AG09319 (cell line): ENCODE measurements at places on chromosomes 1 and 21.

DNA sequence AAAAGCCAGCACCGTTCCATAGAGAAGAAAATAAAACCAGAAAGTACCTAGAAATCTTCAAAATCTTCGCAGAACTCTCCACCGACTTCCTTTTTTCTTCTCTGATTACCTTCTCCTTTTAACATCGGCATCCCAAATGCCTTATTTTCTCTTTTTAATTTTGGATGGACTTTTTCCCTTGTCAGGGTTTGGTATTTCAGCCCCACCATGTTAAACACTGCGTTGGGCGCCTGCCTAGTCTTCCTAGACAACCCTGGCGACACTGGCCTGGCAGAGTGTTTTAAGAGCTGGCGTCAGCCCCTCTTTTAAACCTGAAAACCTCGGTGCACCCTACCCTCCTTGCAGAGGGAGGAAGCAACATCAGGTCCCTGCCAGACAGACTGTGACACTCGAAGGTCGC lies 66.0 kb upstream of the EFHD2 start:
- no peak for DNase-seq

DNA sequence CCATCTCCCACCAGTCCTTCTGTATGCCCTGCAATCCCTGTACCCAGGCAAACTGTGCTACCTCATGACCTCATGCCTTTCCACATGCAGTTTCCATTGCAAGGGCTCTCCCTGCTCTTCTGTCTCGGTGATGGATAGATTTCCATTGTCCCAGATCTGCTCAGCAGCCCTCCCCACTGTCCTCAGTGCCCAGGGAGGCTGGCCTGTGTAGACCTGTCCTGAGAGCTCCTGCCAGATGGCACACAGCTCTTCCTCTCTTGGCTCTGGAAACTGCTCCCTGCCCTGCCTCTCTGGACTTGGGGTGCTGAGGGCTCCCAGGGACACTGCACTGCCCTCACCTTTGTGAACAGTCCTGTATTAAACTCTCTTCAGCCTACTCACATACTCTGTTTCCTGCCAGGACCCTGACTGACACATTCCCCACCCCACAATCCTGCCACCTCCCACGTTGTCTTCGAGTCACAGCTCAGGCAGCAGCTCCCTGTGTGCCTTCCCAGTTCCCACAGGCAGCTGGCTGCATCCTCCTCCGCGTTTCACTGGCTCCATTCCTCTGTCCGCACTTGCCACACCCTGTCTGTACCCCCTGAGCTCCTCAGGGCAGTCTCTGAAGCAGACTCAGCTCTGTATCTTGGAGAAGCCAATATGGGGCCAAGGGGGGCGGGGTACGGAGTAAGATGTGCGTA lies 57.0 kb downstream of the SPATA46 start:
- DNase-seq = no peak

DNA sequence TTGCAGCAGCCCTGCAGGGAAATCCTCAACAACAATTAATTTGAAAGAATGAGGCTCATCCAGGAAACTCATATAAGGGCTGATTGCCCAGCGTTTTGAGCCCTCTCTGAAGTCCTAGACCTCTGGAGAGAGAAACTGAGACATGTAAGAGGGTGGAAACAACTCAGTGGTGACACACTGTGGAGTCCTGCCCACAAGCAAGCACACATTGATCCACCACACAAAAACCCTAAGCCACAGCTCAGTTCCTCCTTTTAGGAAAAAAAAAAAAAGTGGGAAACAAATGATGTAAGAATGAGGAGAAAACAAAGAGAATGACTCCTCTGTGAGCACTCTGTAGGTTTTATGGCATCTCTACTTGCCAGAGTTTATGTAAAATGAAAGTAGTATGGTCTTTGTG lies 22.9 kb upstream of the PLA2G5 start:
- DNase-seq = no peak

- DNase-seq = no peak
Observed at GRCh38 chr1:168206111-168206510, 19.7 kb upstream of the SFT2D2 start.

DNA sequence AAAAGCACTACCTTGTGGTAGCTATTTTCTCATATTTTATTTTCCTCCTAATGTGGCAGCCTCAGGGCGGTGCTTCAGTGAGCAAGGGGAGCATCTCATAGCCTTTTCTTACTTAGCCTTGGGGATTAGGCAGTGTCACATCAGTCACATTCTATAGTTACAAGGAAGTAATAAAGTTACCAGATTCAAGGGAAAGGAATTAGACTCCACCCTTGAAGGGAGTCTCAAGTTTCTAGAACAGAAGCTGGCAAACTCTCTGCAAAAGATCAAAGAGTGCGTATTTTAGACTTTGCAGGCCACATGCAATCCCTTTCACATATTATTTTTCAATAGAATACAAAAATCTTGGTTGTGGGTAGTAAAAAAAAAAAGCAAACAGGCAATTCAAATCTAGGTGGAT lies 350.4 kb downstream of the AMY1C start:
- DNase-seq = no peak

- DNase-seq = no peak
Observed at GRCh38 chr1:166184012-166184411, 17.2 kb upstream of the FAM78B start.

- DNase-seq = no peak
Observed at GRCh38 chr1:30524840-30525617, 198.4 kb downstream of the MATN1 start.

GRCh38 chr1:155086128-155086741 lies 7.6 kb downstream of the EFNA3 start:
- no peak for DNase-seq

DNA sequence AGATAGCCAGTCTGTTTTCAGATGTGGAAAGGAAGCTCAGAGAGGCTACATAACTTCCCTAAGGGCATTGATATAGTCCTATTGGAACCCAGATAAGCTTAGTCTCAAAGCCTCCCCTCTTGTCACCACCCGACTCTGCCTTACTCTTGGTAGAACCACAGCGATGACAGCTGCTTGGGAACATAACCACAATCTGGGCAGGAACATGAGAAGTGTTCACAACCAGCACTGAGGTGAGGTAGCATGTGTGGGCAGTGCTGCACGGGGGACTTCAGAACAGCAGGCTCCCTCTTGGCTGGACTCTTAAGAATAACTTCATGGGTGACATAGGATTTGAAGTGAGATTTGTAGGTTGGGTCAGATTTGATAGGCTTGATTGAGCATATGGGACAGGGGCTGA lies 9.3 kb upstream of the S100A10 start:
- DNase-seq = no peak

GRCh38 chr1:3016641-3017439 lies 4.4 kb upstream of the ACTRT2 start:
- DNase-seq = no peak

GRCh38 chr1:15328351-15329103 lies 81.2 kb upstream of the EFHD2 start:
- DNase-seq = no peak

DNA sequence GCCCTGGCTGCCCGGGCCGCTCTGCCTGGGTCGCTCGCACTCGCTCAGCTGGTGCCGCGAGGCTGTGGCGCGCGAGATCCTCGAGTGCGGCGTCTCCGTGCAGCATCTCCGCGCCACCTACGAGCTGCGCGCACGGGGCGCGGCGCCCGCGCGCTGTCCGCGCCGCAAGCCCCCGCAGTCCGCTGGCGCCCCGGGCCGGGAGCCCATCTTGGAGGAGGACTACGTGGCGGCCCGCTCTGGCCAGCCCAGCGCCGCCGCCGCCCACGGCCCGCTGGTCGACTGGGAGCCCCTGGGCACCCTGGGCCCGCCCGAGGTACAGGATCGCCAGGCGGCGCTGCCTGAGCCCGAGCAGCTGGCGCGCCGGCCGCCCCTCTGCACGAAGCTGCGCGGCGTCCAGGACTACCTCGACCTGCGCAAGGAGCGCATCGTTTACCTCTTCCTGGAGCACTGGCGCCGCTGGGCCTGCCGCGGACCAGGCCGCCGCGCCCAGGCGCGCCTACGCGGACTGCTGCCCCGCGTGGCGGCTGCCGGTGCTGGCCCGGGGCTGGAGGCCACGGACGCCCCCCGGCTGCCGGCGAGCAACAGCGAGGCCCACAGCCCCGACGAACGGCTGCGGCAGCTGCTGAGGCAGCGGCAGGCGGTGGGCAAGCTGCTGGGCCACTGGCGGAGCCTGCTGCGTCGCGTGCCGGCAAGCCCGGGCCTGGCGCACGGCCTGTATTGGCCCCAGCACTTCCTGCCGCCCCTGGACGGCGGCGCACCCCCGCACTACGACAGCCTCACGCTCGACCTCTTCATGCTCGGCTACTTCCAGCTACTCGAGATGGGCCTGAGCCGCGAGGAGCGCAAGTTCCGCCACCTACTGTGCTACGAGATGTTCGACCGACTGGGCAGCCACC lies 10.9 kb downstream of the TNFRSF25 start:
- no peak for DNase-seq

DNA sequence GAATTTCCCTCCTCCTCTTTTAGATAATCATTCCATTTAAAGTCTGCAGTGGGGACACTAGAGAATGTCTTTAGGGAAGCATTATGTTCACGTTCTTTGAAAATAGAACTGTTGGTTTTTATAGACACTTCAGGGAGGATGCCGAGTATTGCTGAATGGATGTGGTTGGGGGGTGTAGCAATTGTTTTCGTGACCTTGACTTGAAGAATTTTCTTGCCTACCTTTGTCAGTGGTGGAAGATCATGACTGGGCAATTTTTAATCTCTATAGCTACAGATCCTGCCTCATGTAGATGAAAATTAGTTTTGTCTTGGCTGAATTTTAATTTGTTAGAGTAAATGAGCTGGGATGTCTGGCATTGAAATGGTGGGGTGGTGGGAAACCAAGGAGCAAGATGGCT lies 3.8 kb downstream of the SMG7 start:
- no peak for DNase-seq

- no peak for DNase-seq
Observed at GRCh38 chr1:201026836-201027235, 3.3 kb upstream of the KIF21B start.

DNA sequence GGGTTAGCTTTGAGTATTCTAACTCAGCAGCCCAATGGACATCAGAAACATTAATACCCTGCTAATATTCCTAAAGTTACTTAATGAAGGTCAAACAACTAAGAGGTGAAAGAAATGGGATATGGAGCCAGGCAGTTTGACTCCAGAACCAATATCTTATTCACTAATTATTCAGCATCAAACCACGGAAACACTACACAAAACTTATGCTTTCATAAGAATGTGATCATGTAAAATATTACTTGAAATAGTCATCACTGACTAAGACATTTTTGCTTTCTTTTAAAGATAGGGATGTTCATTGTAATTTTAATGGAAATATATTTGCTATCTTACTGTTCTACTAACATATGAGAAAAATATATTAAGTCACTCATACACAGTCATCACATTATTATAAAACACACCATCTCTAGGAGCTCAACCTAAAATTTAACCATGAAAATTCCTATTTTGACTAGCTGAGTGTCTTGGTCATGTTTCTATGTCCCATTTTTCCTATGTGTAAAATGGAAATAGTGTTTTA lies 240.9 kb downstream of the KCTD3 start:
- no peak for DNase-seq

GRCh38 chr1:203265541-203265940 lies 36.1 kb upstream of the CHIT1 start:
- no peak for DNase-seq

- no peak for DNase-seq
Observed at GRCh38 chr1:113369699-113370098, 20.6 kb upstream of the MAGI3 start.

GRCh38 chr1:87393445-87394085 lies 64.9 kb downstream of the LMO4 start:
- no peak for DNase-seq

- DNase-seq = no peak
Observed at GRCh38 chr1:63533931-63534330, 10.6 kb downstream of the EFCAB7 start.

DNA sequence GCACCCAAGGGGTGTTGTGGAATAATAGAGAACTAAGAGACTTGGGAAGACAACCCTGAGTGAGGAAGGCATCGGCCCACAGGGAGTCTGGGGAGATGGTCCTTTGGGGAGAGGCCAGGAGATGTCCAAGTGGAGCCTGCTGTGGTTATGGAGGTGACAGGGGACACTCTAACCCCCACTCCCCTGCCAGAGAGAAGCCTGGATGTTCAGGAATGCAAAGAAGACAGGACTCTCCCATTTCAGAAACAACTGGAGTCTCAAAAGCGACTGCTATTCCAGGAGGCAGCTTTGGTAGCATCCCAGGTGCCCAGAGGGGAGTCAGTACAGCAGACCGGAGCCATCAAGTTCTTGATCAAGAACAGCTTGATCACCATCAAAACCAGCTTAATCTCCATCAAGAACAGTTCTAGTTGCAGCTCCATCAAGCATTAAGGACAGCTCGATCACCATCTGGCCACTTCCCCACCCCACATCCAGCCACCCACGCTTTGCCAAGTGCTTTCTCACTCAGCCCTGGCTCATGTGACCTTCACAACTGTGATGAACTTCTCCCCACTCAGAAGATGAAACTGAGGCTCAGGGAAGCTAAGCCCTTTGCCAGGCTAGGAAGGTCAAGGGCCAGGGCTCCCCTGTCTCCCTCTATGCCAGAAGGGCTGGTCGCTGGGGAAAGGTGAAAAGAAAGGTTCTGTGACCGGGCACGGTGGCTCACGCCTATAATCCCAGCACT lies 743 bp downstream of the CD52 start:
- no peak for DNase-seq

DNA sequence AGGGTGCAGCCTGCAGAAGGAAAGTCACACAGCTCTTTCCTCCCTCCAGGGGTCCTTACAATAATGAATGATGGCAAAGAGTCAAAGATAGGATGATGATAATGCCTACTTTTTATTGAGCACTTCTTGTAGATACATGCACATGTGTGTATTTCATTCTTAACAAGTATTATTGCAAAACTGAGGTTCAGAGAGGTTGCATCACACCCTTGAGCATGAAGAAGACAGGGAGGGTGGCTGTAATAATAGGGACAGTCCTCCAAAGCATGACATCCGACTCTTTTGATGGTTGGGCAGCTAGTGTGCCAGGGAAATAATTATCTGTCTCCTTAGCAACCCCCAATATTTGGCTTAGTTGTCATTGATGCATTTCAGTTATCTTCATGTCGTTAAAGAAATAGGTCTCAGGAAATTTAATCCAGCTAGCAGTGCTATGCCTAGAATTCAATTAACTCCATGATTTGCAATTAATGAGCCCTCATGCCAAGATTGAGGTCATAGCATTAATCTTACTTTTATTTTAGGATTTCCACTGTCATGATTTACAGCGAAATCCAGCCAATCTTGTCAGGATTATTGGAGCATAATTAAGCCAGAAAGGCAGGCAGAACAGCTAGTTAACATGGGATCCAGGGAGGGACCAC lies 35.0 kb downstream of the DNAJC6 start:
- DNase-seq = no peak

DNA sequence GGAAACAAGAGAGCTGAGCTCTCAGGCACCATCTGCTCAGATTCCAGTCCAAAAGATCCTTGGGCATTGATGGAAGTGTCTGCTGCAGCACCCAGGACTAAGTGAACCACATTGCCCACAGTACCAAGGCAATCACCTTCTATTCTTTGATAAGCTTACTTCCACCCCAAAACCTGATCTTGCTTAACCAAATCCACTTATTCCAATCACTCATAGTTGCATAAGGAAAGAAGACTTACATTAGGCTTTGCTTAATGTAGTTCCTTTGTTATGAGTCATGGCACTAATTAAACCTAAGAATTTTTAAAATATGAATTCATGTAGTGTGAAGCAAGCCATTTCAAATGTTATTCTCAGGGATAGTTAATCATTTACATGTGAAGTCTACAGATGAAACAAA lies 84.5 kb downstream of the UCHL5 start:
- DNase-seq = peak; percentile 8

GRCh38 chr1:57269630-57270225 lies 154.1 kb downstream of the DAB1 start:
- DNase-seq = no peak
